ENCODE measurements at places on chromosomes 2 and 18. TPM values are rescaled to one million over a fixed set of nuclear protein-coding genes. Genes with fewer than 3 reads are reported as not detected.

Gene C2orf66
- total RNA-seq: not detected

Gene NAT8
- not detected for total RNA-seq

Gene CNGA3
- total RNA-seq: not detected

Gene SDC1
- total RNA-seq: 194 TPM

Gene ST8SIA3
- not detected for total RNA-seq

Gene HOXD11
- total RNA-seq: 5.5 TPM

Gene RTP5
- total RNA-seq: not detected

Gene ALK
- not detected for total RNA-seq

Gene SRD5A2
- total RNA-seq: 0.06 TPM

Gene CD8B
- total RNA-seq: not detected

Gene NGEF
- 15.5 TPM for total RNA-seq

Gene COL4A3
- 1.3 TPM for total RNA-seq

Gene CKAP2L
- 12.3 TPM for total RNA-seq

Gene AQP12B
- not detected for total RNA-seq

Gene QPCT
- 21.3 TPM for total RNA-seq

Gene SH3BP4
- 40.7 TPM for total RNA-seq

Gene LRRC30
- total RNA-seq: not detected

Gene KCNK3
- total RNA-seq: 0.94 TPM

Gene TLX2
- total RNA-seq: 0.31 TPM

Gene SERPINB3
- 0.16 TPM for total RNA-seq

Gene TMEM182
- 4.4 TPM for total RNA-seq

Gene TYMS
- 178 TPM for total RNA-seq
